Spinal cord (tissue), 10 donors: ENCODE measurements at places on chromosomes 1 and 21. TPM values are rescaled to one million over a fixed set of nuclear protein-coding genes. Genes with fewer than 3 reads are reported as not detected.

The ATP1A4 gene
- total RNA-seq = 0.10 TPM

The NBPF4 gene
- total RNA-seq = 0.10 TPM

The PRAMEF26 gene
- total RNA-seq = not detected

The RGS18 gene
- 8.4 TPM for total RNA-seq

- H3K27ac ChIP-seq = peak overlapping the region; percentile 40
- DNase-seq = no peak
- no peaks in the 10 kb centered on the region for H3K27me3 ChIP-seq
- H3K36me3 ChIP-seq = no peaks in the 10 kb centered on the region
Observed at GRCh38 chr1:4512636-4513035, 141.8 kb upstream of the AJAP1 start.

DNA sequence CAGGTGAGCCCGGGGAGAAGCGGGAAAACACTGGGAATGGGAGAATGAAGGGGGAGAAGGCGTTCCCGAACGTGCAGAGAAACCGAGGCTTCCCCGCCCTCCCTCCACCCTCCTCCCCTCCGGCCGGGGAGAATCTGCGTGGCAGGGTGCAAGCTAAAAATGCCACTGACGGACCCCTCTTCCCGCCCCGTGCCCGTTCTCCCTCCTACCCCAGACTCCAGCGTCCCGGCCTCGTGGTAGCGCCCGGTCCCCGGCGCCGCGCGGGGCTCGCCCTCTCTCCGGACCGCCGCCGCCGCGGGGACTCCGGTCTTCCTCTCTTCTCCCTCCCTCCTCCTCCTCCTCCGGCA lies 81.6 kb upstream of the AK4 start:
- peaks cover 10% of the 10 kb centered on the region for H3K4me1 ChIP-seq
- no peak for DNase-seq
- H3K4me3 ChIP-seq = peak overlapping the region; percentile 58
- no peaks in the 10 kb centered on the region for H3K36me3 ChIP-seq
- H3K27me3 ChIP-seq = no peaks in the 10 kb centered on the region

GRCh38 chr1:7207875-7208646 lies 422.8 kb downstream of the CAMTA1 start:
- no peak for DNase-seq
- H3K27me3 ChIP-seq = no peaks in the 10 kb centered on the region
- no peak overlapping the region for H3K4me3 ChIP-seq

- H3K4me1 ChIP-seq = peaks cover 7% of the 10 kb centered on the region
- peaks cover 33% of the 10 kb centered on the region for H3K36me3 ChIP-seq
- H3K4me3 ChIP-seq = no peak overlapping the region
Observed at GRCh38 chr1:41041614-41042270, 20.2 kb upstream of the SLFNL1 start.

DNA sequence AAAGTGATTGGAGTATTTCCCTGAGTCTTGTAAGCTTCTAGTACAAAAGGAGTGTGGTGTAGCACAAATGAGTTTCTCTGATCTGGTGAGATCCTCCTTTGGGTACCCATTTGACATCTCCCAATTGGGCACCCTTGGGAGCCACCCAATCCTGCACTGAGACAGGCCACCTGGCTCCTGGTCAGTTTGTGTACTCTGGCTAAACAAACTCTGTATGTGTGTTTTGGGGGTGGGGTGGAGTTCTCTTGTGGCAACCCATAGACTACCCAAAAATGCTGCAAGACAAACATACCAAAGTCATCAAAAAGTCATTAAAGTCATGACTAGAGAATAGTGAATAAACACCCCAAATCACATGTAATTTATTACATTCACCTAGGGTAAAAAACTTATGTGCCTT lies 8.4 kb upstream of the HIVEP3 start:
- no peaks in the 10 kb centered on the region for H3K4me1 ChIP-seq
- H3K4me3 ChIP-seq = no peak overlapping the region
- H3K36me3 ChIP-seq = no peaks in the 10 kb centered on the region
- no peak for DNase-seq

DNA sequence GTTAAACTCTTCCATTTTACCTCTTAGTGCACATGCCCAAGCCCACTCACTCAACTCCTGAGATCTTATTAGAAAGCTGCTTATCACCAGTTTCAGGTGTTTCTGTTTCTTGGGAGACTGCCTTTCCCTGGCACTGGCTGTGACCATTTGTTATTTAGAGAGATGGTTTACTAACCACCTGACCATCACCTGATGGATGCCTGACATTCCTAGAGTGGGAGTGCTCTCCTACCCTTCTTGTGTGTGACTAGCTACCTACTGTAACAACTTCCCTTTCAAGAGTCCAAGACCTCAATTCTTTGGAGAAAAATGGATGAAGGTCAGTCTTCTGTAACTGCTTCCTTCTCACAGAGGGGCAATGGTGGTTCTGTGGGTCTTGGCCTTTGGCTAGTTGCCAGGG lies 755.2 kb upstream of the ADAMTS5 start:
- H3K27ac ChIP-seq = no peak overlapping the region
- DNase-seq = no peak
- no peak overlapping the region for H3K4me3 ChIP-seq
- H3K36me3 ChIP-seq = no peaks in the 10 kb centered on the region
- H3K4me1 ChIP-seq = no peaks in the 10 kb centered on the region

GRCh38 chr1:21385022-21385421 lies 54.9 kb upstream of the NBPF3 start:
- H3K27me3 ChIP-seq = no peaks in the 10 kb centered on the region
- H3K4me1 ChIP-seq = no peaks in the 10 kb centered on the region
- no peak overlapping the region for H3K27ac ChIP-seq
- no peak overlapping the region for H3K4me3 ChIP-seq
- H3K36me3 ChIP-seq = no peaks in the 10 kb centered on the region

DNA sequence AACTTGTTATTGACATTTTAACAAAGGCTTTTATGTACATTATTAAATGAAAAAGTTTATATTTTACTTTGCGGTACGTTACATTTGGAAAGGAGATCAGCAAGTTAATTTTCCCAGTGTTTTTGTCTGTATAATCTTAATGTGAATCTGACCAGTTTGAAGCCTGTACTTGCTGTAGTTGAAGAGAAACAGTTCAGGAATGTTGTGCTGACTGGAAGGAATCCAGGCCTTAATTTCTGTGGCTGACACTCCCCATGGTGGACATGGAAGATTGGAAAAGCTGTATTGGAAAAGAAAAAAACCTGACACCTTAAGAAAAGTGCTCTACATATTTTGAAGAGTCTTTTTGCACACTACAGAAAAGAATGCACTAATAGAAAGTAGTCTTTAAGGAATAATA lies 15.5 kb downstream of the LEPR start:
- DNase-seq = no peak
- H3K27ac ChIP-seq = no peak overlapping the region
- no peaks in the 10 kb centered on the region for H3K27me3 ChIP-seq
- H3K4me1 ChIP-seq = no peaks in the 10 kb centered on the region
- no peak overlapping the region for H3K4me3 ChIP-seq

DNA sequence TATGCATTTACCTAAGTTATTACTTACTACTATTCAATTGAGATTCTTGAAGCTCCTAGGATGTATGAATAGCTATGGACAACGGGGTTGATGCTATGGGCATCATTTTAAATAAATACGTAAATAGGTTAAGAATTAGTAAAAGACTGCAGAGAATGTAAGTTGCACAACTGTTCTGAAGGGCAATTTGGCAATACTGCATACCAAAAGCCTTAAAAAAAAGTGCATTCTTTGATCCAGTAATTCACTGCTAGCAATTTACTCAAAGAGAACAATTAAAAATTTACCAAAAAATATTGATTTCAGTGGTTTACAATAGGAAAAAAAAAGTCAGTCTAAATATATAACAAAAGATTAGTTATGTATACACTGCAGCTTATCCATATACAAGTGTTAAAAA lies 3.5 kb downstream of the ARPC5 start:
- no peak overlapping the region for H3K27ac ChIP-seq
- peaks cover 2% of the 10 kb centered on the region for H3K36me3 ChIP-seq
- no peak overlapping the region for H3K4me3 ChIP-seq
- H3K27me3 ChIP-seq = no peaks in the 10 kb centered on the region

- DNase-seq = no peak
- H3K27ac ChIP-seq = no peak overlapping the region
- peaks cover 85% of the 10 kb centered on the region for H3K36me3 ChIP-seq
- H3K4me3 ChIP-seq = no peak overlapping the region
- no peaks in the 10 kb centered on the region for H3K27me3 ChIP-seq
Observed at GRCh38 chr1:17412093-17412870, 27.2 kb downstream of the RCC2 start.

DNA sequence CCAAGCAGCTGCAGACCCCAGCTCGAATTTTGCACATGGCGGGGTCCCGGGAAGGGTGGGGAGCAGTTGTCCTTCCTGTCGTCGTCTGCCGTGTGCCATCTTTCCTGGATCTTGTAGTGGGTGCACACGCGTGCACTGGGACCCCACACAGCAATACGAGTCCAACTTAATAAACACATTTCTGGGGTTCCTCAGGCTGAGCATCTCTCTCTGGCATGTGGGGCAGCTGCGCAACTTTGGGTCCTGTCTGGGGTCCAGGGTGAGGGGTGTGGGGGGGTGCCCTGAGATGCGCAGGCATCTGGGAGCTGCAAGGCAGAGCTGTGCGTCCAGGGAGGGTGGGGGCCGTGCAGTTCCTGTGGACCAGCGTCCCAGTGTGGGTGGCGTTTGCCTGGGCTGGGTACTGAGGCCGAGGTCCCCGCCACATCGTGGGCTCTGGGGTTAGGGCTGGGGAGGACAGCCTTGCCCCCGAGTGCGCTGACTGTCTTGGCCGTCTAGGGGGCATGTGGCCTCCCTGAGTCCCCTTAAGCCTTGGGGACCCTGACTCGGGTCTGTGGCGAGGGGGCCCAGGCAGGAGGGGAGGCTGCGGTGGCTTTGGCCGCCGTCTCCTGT lies 652 bp upstream of the PLEKHN1 start:
- H3K27me3 ChIP-seq = peaks cover 50% of the 10 kb centered on the region
- no peak for DNase-seq
- H3K4me3 ChIP-seq = no peak overlapping the region
- peaks cover 20% of the 10 kb centered on the region for H3K4me1 ChIP-seq

DNA sequence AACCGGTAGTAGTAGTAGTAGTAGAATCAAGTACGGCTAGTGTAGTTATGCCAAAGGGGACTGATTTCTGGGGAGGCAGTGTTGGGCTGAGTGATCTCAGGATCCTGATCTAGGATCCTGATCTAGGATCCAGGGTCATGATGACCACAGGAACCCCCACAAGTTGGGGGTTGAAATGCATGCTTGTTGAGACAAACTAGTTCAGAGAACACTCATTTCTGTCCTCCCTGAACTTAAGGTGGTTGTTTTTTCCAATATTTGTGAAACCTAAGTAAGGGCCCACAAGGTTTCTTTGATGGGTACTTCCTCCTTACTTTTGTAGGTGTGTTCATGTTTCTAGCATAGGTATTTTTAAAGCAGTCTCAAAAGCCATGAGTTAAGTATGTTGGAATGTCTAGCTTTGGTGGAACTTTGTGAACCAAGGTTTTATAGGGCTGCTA lies 33.9 kb upstream of the PDC start:
- H3K27me3 ChIP-seq = no peaks in the 10 kb centered on the region
- no peaks in the 10 kb centered on the region for H3K4me1 ChIP-seq
- H3K36me3 ChIP-seq = no peaks in the 10 kb centered on the region
- H3K27ac ChIP-seq = no peak overlapping the region

- peaks cover 2% of the 10 kb centered on the region for H3K36me3 ChIP-seq
- no peak overlapping the region for H3K27ac ChIP-seq
- no peak overlapping the region for H3K4me3 ChIP-seq
- H3K4me1 ChIP-seq = peaks cover 32% of the 10 kb centered on the region
Observed at GRCh38 chr1:111847466-111847865, 91.8 kb downstream of the DDX20 start.

GRCh38 chr1:214753236-214753852 lies 150.3 kb downstream of the CENPF start:
- no peaks in the 10 kb centered on the region for H3K36me3 ChIP-seq
- no peaks in the 10 kb centered on the region for H3K4me1 ChIP-seq
- DNase-seq = no peak
- no peaks in the 10 kb centered on the region for H3K27me3 ChIP-seq
- H3K4me3 ChIP-seq = no peak overlapping the region
